ENCODE measurements at places on chromosomes 1 and 21.

DNA sequence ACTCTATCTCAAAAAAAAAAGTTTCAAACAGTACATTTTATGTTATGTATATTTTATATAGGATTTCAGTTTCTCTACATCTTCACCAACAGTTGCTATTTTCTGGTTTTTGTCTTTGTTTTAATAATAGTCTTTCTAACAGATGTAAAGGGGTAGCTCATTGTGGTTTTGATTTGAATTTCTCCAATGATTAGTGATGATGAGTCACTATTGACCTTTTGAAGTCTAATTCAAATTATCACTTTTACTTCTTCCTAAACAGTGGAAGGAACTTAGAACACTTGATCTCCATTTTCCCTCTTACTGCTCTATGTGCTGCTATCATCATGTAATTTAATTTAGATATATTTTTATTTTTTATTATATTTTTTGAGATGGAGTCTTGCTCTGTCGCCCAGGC lies 31.7 kb upstream of the SHCBP1L start:
- no peak for DNase-seq

DNA sequence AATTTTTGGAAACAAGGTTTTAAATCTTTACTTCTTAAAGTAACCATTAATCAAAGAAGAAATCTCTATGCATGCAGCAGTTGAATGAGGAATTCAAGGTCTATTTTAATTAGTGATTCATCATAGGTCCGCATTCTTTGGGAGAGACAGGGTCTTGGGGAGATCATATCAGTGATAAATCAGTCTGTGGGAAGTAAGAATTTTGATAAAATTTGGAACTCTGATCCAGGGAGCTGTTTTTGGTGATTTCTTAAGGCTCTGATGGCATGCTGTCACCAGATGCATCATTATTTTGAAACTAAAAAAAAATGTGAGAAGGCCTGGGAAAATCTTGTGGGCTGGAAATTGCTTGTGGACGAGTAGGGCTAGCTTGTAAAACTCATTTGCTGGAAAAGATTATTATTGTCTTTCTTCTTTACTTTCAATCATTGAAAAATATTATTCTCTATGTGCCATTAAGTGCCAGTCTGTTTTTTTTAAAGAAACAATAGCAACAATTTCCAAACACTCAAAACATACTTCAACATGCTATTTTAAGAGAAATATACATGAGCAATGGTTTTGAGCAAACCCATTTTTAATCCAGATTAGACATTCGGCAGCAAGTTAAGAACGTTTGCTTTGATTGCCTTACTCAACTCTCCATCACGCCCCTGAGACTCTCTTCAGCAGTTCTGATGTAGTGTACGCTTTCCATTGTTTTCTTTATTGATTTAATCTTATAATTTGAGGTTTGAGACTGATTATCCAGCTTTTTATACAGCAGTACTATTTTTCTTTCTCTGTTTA lies 62.6 kb downstream of the ZBTB18 start:
- no peak for DNase-seq

GRCh38 chr1:29620631-29621030 lies 384.3 kb downstream of the PTPRU start:
- no peak for DNase-seq

DNA sequence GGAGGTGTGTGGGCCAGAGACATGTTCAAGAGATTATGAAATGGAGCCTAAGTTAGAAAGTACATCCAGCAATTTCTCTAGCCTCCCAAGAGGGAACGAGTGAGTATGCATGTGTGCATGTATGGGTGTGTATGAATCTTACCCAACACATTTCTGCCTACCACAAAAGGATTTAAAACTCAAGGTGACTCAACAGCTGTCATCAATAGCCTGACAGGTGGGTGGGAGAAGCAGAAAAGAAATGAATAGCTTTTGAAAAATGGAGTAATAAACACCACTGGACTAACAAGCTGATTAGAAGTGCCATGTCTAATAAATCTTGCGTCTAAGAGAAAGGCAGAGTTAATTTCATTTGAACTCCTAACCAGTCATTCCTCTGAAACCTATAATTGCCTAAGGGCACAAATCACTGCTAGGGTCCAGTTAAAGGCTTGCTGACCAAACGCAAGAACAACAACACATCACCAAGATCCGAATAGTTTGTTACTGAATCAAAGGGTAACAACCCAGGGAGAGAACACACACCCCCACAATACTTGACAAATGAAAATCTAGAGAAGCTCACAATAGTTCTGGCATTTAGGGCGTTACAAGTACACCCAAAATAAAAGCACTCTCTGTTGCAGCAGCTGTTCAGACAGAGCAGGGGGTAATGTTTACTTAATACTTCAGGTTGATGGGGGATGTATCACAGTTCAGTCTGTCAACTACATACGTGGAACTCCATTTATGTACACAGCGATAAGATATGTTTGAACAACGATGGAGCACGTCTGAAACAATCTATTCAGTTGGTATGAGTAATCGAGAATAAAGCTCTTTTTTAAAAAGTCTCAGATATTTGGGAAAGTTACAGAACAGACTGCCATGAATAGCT lies 1.4 kb downstream of the KIAA0319L start:
- DNase-seq: peak; percentile 97

- DNase-seq: no peak
These were observed 8.8 kb upstream of the REN start for GRCh38 chr1:204174958-204175357.

- DNase-seq: no peak
These were observed 120.6 kb downstream of the DNM3 start for GRCh38 chr1:171961861-171962260.

- no peak for DNase-seq
These were observed 5.1 kb upstream of the HP1BP3 start for GRCh38 chr1:20792196-20792595.

DNA sequence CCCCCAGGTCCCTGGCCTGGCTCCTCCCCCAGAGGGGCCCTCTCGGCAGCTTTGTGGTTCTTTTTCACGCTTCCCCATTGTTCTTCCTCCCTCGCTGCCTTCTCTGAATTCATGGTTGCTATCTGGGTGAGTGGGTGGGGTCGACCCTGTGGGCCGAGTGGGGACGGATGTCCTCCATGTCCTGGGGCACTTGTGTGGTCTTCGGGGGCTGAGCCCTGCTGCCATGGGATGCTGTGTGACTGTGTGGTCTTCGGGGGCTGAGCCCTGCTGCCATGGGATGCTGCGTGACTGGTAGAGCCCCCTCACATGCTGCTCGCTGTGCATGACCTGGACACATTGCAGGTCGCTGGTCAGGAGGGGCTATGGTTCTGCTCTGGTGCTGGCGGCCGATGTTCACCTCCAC lies 21.6 kb upstream of the DIP2A start:
- no peak for DNase-seq

DNA sequence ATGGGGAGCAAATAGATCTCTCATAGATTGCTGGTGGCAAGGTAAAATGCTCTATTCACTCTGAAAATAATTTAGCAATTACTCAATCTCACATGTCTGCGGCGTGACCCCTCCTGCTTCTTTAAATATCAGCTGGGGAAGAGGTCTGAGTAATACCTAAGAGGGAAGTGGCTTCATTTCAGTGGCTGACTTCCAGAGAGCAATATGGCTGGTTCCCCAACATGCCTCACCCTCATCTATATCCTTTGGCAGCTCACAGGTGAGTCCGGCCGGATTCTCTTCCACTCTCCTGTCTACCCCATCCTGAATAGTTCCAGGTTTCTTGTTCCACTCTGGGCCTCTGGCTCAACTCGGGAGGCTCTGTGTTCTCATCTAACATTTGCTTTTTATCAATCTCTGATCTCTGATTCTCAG lies at the start of gene SLAMF7:
SLAMF7 (plus strand) TSS at position 150 of the 414 bp plus-strand sequence; CDS start at position 205, 55 bp downstream.
- no peak for DNase-seq

GRCh38 chr1:153578936-153579335 lies 13.3 kb upstream of the S100A2 start:
- no peak for DNase-seq

- no peak for DNase-seq
These were observed 32.4 kb downstream of the PRMT2 start for GRCh38 chr21:46667741-46668380.

DNA sequence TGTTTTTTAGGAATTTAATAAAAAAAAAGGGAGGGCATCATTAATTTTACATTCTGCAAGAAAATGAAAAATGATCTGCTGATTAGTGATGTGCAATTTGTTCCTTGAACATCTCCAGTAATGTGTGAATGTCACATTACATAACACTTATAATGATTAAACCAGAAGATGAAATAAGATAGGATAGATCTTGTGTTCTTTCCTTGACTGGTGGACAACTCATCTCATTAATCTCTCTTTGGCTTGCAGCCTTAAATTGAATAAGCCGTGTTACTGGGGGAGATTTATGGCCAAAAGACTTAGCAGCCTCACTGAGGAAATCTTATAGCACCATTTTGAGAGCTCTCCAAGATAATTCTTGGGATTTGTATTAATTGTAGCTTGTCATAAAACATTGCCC lies 217.2 kb downstream of the ST6GALNAC3 start:
- DNase-seq: no peak

GRCh38 chr1:214514819-214515383 lies 36.5 kb downstream of the PTPN14 start:
- no peak for DNase-seq
